ENCODE measurements at places on chromosomes 6 and 20.

- DNase-seq = no peak
Observed at GRCh38 chr6:127341471-127342202, 1.8 kb downstream of the ECHDC1 start.

- DNase-seq = no peak
Observed at GRCh38 chr6:156250593-156250992, 526.6 kb upstream of the ARID1B start.

- DNase-seq = no peak
Observed at GRCh38 chr6:144330017-144330987, 45.2 kb downstream of the UTRN start.

DNA sequence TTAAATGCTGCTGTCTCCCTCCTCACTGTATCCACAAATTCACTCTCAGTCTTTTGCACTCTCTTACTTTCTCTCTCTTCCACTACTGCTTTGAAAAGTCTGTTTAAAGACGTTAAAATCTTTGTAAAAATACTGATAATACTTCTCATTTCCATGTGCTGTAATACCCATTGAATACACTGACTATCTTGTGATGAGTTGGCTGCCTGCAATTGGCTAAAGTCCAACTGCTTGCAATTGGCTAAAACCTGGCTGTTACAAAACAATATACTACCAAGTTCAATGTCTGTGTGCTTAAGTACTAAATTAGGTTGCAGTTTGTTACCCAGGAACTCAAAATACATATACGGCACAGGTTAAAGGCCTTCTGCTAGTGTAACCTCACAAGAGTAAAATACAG, 264.8 kb downstream of the THBS2 start:
- no peak for DNase-seq

- no peak for DNase-seq
Observed at GRCh38 chr6:5506149-5506548, 244.8 kb downstream of the FARS2 start.

GRCh38 chr6:142648036-142648451, 296.9 kb downstream of the HIVEP2 start:
- no peak for DNase-seq

GRCh38 chr6:46610862-46611553, 41.6 kb downstream of the CYP39A1 start:
- DNase-seq = no peak

GRCh38 chr6:138082232-138082631, 25.0 kb downstream of the PERP start:
- DNase-seq = no peak

DNA sequence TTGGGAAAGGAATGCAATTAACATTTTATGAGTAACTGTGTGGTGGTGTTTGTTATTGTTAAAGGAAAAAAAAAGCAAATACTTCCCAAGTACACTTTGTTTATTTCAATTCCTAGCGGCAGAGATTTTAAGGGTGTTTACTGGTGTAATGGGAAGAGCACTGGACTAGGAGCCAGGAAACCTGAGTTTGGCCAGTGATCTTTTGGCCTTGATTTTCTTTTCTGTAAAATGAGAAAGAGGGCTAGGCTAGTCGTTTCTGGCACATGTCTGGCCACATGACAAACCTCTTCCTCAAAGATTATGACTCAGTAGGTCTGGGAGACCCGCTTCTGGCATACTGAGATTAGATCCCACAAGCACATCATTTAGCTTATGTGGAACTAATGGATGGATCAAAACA, 428.1 kb upstream of the NOX3 start:
- no peak for DNase-seq

DNA sequence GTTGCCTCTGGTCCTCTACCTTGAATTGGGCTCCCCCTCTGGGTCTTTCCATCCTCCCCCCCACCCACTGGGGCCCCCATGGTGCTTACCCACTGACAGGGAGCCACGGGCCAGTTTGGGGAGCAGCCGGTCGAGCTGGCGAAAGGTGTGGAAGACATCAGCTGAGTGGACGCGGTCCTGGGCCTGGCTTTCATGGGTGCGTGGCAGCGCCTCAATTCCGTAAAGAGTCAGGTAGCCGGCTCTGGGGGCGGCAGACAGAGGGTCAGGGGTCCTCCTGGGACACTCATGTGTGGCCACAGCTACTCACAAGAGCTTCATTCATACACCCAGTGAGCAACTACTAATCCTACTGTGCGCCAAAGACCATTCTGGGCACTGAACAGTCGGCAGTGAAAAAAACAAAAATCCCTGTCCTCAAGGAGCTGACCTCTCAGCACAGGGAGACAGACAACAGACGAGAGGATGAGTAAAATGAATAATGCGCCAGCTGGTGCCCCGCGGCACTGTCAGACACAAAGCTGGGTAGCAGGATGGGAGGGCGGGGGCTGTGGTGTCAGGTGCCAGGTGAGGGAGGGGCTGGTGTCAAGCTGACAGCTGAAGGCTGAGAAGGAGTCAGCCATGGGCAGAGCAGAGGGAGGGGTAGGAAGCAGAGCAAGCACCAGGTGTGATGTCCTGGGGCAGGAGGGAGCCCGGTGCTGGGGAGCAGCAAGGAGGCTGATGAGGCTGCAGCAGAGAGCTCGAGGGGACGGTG, 28.3 kb downstream of the PTGIS start:
- no peak for DNase-seq

DNA sequence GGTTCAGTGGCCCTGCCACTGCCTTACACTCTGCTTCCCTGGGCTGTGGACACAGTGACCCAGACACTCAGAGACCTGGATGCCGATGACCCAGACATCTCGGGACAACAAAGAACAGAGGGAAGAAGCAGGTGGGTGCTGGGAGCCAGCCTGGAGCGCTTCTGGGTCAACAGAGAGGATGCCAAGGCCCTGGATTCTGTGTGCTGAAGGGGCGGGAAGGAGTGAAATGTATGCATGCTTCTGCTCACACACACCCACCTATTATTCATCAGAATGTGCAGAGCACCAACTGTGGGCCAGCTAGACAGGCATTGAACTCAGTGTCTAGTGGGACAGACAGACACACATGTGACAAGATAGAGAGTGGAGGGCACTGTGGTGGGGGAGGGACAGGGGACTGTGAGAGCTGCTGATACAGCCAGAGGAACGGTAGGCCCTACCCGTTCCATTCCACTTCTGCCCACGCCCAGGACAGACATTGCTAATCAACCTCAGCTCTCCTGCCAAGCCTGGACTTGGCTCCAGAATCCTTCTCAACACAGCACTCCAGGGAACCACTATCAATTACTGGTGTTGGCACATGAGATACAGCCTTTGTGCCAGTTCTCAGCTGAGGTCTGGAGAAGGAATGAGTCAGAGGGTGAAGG, 20.2 kb downstream of the KCNK15 start:
- DNase-seq = no peak

DNA sequence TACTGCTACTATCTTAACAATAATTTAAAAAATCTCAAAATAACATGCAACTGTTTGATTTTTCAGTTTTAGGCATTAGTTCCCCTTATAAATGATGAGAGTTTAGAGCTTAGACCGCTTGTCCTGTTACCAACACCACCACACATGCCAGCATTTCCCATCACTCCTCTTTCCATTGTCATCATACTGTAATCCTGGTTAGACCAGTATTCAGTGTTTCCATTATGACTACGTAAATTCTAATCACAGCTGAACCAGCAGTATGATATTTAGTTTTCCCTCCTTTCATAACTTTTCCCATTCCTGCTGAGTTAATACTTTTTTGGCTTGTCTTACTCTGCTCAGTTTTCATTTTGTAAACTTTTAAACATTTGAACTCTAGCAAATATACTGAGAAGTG, 12.2 kb upstream of the TBC1D20 start:
- no peak for DNase-seq

GRCh38 chr6:88251301-88251700, 85.2 kb upstream of the CNR1 start:
- no peak for DNase-seq

GRCh38 chr6:128882991-128883611, at the start of gene LAMA2:
LAMA2 (plus strand) TSS chr6:128883138; CDS start chr6:128883246, 108 bp downstream.
- DNase-seq = no peak

GRCh38 chr20:57265997-57266290, 497 bp downstream of the BMP7 start:
- no peak for DNase-seq

- no peak for DNase-seq
Observed at GRCh38 chr20:46255440-46256104, 52.7 kb downstream of the CDH22 start.

GRCh38 chr6:26158076-26158580, 70.9 kb downstream of the HFE start:
- no peak for DNase-seq

DNA sequence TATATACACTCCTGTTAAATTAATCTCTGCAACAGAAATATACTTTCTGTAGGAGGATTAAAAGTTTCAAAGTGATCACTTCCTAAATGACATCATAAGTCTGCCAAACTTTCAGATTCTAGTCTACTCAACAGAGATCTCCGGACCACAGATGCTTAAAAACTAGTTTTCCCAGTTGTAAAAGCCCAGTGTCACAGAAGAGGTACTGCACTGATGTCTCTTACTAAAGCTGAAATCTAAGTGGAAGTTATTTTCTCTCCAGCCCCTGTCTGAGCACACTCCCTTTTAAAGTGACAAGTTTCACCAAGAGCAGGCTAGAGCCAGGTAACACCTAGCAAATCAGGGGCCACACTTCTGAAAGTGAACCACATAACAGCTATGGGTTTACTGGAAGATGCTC, 71.6 kb upstream of the DST start:
- no peak for DNase-seq

GRCh38 chr6:56951049-56951831, 3.7 kb upstream of the BEND6 start:
- DNase-seq = no peak

DNA sequence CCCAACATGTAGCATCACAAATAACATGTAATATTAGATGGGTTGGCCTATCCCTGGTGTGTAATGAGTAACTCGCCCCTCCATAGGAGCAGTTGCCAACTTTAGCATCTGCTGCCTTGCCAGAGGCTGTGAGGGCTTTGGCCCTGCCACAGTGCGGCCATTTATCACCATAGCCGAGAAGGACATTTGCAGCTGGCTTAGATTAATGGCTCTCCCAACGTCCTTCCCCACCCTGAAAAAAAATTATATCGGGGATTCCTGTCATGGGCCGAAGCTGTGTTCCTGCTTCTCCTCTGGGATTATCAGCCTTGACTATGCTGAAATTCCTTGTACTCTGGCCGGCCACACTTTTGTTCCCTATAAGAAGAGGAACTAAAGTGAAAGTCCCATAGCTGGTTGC, 7.6 kb upstream of the ADIG start:
- DNase-seq = no peak

GRCh38 chr6:104710543-104711335, 149.0 kb downstream of the HACE1 start:
- DNase-seq = no peak

DNA sequence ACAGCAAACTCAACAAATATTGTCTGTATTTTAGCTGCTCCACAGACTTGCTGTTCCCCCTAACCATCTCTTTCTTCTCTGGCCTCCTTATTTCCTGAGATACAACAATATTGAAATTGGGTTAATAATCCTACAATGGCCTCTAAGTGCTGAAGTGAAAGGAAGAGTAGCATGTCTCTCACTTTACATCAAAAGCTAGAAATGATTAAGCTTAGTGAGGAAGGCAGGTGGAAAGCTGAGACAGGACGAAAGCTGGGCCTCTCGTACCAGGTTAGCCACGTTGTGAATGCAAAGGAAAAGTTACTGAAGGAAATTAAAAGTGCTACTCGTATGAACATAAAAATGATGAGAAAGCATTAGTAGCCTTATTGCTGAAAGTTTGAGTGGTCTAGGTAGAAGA, 63.8 kb downstream of the ELOVL5 start:
- DNase-seq = no peak

DNA sequence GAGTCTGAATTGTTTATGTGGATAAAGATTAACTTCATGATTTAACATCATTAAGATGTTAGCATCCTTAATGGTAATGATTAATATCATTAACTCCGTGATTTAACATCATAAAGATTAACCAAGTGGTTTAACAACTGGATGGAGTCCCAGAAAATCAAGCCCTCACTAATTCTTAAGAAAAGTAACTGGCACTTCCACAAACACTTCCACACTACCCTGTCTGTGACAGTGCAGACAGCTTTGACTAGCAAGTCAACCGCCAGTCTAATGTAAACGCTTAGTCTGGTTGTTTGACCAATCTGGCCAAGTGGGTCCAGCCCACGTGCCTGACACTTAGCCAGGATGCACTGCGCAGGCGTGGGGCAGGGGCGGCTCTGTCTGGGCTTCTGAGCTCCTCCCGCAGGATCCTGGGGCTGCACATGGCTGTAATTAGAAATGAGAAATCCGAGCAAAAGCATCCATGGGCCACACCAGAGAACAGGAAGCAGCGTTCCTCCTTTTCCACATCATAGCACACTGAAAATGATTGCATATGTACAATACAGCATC, 424.2 kb downstream of the FOXA2 start:
- DNase-seq = no peak

DNA sequence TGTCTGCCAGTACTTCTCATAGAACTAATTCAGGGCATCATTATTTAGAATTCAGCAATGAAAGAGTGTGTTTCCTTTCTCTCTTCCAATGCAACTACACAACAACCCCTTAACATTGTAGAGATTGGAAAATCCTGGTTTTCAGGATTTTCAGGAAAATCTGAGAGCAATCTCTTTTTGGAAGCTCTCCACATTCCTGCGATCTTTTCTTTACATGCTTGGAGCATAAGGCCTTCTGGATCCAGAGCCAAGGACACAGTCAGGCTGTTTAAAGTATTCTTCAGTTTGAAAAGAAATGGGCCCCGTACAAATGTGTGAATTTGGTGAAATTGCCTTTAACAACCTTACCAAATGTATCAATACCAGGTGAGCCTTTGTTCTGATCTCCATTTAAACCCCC, 469.7 kb downstream of the PKHD1 start:
- no peak for DNase-seq

DNA sequence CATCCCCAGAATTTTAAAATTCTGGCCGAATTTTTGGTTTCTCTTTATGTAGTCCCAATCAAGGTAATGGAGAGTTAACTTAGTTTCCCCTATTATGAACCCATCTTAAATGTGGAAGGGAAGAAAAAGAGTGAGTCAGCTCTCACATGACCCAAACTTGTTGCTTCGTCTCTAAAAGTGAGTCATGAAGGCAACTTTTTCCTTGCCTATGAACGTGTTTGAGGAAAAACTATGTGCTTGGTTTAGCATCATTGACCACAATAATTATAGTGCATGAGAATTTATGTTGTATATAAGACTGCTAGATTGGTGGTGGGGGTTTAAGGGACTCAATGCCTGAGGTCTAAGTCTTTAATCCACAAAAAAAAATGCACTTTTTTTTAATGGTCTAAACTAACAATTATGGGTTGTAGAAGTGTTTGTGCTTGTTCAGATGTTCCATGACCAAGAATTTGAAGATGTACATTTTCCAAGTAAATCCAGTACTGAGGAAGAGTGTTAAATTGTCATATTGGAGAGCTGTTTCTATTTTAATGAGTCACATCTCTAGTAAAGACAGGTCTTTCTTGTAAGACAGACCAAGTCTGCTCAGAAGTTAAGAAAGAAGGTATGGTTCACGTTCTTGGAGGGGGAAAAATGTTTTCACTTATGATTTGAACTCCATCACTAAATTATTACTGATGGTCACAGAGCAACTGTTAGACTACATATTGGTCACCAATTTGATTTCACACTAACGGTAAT, 409.9 kb upstream of the MARCKS start:
- no peak for DNase-seq

GRCh38 chr6:1400126-1400850, 10.9 kb downstream of the FOXF2 start:
- DNase-seq = no peak

GRCh38 chr20:49620364-49621240, 52.7 kb upstream of the PTGIS start:
- DNase-seq = peak; percentile 60

All from GM12892 (cell line).